GM23248 (cell line): ENCODE measurements at places on chromosomes 16 and 17. TPM values are rescaled to one million over a fixed set of nuclear protein-coding genes. Genes with fewer than 3 reads are reported as not detected.

Gene KRTAP3-2
- total RNA-seq = not detected in 2 replicates

- no peak overlapping the region for H3K27ac ChIP-seq
- H3K4me3 ChIP-seq = no peak overlapping the region
- H3K27me3 ChIP-seq = no peaks in the 10 kb centered on the region
- H3K4me1 ChIP-seq = no peaks in the 10 kb centered on the region
- no peak for DNase-seq
Observed at GRCh38 chr16:23856251-23856709, 20.5 kb downstream of the PRKCB start.

GRCh38 chr17:82097184-82097918, 685 bp downstream of the FASN start:
- 0 out of 2 replicates have a peak, but pooled peaks cover 4% of the 10 kb centered on the region for H3K4me1 ChIP-seq
- peak; percentile 82 for DNase-seq
- no peaks in the 10 kb centered on the region for H3K27me3 ChIP-seq
- peaks cover 4% of the 10 kb centered on the region; the same call in 1 of the 2 replicates for H3K36me3 ChIP-seq
- peak overlapping the region; percentile 82 for H3K27ac ChIP-seq

GRCh38 chr17:22270381-22270780, 578.1 kb downstream of the KCNJ18 start:
- no peaks in the 10 kb centered on the region for H3K36me3 ChIP-seq
- no peaks in the 10 kb centered on the region for H3K27me3 ChIP-seq
- no peak overlapping the region for H3K27ac ChIP-seq

Gene TBC1D26
- total RNA-seq = not detected in 2 replicates

Gene HSD17B1
- total RNA-seq = 0.76 and 2.3 TPM in 2 replicates

Gene GFOD2
- total RNA-seq = 10.2 and 17.5 TPM in 2 replicates

DNA sequence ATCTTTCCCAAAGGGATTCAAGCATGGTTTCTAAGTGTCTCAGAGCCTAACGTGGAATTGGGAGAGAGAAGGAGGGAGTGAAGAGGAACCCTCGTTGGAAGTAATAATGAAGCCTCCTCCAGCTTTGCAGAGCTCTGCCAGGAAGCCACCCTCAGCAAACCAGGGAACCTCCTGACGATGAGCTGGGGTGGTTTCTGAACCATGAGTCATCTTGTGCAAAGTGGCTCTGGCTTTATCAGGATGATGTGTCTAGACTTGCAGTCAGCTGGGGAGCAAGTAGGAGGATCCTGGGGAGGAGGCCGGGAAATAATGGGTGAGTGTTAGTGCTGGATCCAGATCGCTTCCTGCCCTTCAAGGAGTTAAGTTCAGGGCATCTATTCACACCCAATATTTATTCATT, 191.7 kb upstream of the RBFOX1 start:
- H3K4me3 ChIP-seq = no peak overlapping the region
- no peaks in the 10 kb centered on the region for H3K27me3 ChIP-seq
- no peak overlapping the region for H3K27ac ChIP-seq

DNA sequence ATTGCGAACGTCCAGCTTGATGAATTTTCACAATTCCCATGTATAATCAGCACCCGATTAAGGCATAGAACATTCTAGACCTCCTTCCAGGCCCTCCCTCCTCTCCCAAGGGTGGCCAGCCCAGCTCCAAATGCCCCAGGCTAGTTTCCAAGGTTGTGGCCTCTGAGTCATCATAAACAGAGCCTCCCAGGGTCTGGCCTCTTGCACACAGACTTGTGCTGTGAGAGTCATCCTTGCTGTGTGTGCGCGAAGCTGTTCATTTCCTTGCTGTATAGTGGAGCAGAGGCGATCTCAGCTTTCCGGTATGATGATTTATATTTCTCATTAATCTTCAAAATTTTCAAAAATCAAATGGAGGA, 20.5 kb upstream of the JPH3 start:
- peak overlapping the region; percentile 99 for H3K27ac ChIP-seq
- peak; percentile 99 for DNase-seq
- peak overlapping the region; percentile 47 for H3K4me3 ChIP-seq
- peaks cover 33% of the 10 kb centered on the region for H3K4me1 ChIP-seq
- no peaks in the 10 kb centered on the region for H3K27me3 ChIP-seq

DNA sequence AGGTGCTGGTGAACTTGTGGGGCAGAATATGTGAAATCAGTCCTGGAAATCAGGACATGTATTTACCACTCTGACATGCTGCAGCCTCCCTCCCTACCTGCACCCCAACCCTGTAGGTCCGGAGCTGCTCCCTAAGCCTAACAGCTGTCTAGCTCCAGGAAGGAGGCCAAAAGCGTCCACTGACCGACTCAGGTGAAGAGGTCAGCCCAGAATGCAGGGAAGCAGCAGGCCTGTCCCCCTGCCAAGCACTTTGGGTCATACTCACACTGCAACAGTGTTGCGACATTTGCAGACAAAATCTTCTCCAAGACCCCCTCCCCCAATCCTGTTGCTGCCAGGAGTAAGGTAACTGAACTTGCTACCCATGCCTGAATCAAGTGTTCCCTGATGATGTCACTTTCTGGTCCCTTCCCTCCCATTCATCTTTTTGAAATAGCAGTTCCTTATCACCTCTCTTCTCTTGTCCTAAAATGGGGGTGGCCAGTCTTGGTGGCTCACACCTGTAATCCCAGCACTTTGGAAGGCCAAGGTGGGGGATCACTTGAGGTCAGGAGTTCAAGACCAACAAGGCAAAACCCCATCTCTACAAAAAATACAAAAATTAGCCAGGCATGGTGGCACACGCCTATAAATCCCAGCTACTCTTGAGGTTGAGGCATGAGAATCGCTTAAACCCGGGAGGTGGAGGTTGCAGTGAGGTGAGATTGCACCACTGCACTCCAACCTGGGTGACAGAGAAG, 1.3 kb upstream of the ACLY start:
- DNase-seq = peak; percentile 54
- H3K4me1 ChIP-seq = peaks cover 31% of the 10 kb centered on the region
- no peak overlapping the region for H3K4me3 ChIP-seq
- H3K36me3 ChIP-seq = no peaks in the 10 kb centered on the region
- no peaks in the 10 kb centered on the region for H3K27me3 ChIP-seq

GRCh38 chr17:83090444-83091256, 11.2 kb downstream of the METRNL start:
- peak overlapping the region; percentile 39 for H3K27ac ChIP-seq
- peaks cover 41% of the 10 kb centered on the region for H3K36me3 ChIP-seq
- peaks cover 25% of the 10 kb centered on the region for H3K4me1 ChIP-seq
- DNase-seq = no peak
- H3K27me3 ChIP-seq = no peaks in the 10 kb centered on the region

DNA sequence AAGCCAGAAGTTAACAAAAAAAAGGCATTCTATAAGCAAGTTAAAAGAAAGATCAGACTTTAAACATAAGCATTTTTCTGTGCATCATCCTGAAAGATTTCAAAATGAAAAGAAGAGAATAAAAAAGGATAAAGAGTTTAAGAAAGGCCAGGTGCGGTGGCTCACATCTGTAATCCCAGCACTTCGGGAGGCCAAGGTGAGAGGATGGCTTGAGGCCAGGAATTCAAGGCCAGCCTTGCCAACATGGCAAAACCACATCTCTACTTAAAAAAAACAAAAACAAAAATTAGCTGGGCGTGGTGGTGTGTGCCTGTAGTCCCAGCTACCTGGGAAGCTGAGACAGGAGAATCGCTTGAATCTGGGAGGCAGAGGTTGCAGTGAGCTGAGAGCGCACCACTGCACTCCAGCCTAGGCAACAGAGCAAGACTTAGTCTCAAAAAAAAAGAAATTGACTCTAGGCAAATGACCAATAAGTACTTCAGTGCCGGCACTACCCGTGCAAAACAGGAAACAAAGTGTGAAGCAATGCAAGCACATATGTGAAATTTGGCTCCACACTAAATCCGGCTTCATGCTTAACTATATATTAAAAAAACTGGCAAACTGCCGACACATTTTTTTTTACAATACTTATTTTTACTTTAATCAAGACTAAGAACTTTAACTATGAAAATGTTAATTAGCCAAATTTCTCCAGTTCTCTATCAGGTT, 83.2 kb upstream of the C17orf78 start:
- H3K27me3 ChIP-seq = no peaks in the 10 kb centered on the region
- H3K36me3 ChIP-seq = no peaks in the 10 kb centered on the region
- H3K27ac ChIP-seq = no peak overlapping the region
- peaks cover 5% of the 10 kb centered on the region; the same call in 1 of the 2 replicates for H3K4me1 ChIP-seq
- DNase-seq = peak; percentile 15
- no peak overlapping the region for H3K4me3 ChIP-seq

DNA sequence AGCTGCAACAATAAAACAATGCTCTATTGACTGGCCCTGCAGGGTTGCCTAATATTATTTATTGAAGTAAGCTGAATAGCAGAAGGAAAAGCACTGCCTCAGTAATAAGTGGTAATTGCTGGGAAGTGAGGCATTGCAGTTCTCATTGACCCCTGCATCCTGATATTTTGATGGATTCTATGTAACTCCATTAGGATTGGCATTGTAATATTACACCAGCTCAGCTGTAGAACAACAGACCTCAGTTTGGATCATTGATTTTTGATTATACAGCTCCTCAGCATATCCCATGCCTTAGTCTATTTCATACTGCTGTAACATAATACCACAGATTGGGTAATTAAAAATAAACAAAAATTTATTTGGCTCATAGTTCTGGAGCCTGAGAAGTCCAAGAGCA, 650.6 kb upstream of the SALL1 start:
- no peak for DNase-seq
- H3K4me1 ChIP-seq = no peaks in the 10 kb centered on the region
- no peak overlapping the region for H3K27ac ChIP-seq
- H3K4me3 ChIP-seq = no peak overlapping the region
- peaks cover 6% of the 10 kb centered on the region; the same call in 1 of the 2 replicates for H3K27me3 ChIP-seq

Gene SPIRE2
- total RNA-seq = 3.6 TPM in 1 of 2 replicates, not detected in the other

DNA sequence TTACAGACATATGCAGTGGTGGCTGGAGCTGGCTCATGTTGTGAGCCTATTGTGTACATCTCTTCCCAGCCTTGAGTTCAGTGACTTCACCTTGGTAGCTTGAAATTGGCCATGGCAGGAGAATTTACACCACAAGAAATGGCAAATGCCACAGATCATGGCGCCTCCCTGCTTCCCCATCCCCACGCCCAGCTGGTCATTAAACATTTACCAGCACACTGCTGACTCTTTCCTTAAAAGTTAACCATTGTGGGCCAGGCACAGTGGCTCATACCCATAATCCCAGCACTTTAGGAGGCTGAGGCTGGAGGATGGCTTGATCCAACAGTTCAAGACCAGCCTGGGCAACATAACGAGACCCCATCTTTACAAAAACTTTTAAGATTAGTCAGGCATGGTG, 22.6 kb upstream of the ITGB4 start:
- peaks cover 30% of the 10 kb centered on the region; the same call in 1 of the 2 replicates for H3K36me3 ChIP-seq
- peaks cover 45% of the 10 kb centered on the region for H3K4me1 ChIP-seq
- DNase-seq = no peak
- H3K27me3 ChIP-seq = no peaks in the 10 kb centered on the region
- H3K27ac ChIP-seq = no peak overlapping the region
- H3K4me3 ChIP-seq = no peak overlapping the region

GRCh38 chr17:69812240-69812837, 262.7 kb upstream of the KCNJ16 start:
- no peak overlapping the region for H3K27ac ChIP-seq
- no peak overlapping the region for H3K4me3 ChIP-seq
- H3K27me3 ChIP-seq = no peaks in the 10 kb centered on the region
- DNase-seq = peak; percentile 14
- H3K36me3 ChIP-seq = no peaks in the 10 kb centered on the region

- H3K27ac ChIP-seq = peak overlapping the region; percentile 77
- H3K36me3 ChIP-seq = no peaks in the 10 kb centered on the region
- peak; percentile 84 for DNase-seq
- peaks cover 28% of the 10 kb centered on the region for H3K4me1 ChIP-seq
- no peaks in the 10 kb centered on the region for H3K27me3 ChIP-seq
Observed at GRCh38 chr17:75869282-75870141, 8.9 kb downstream of the TRIM47 start.

- H3K4me1 ChIP-seq = peaks cover 11% of the 10 kb centered on the region
- H3K36me3 ChIP-seq = no peaks in the 10 kb centered on the region
- H3K27me3 ChIP-seq = no peaks in the 10 kb centered on the region
- H3K4me3 ChIP-seq = no peak overlapping the region
- H3K27ac ChIP-seq = no peak overlapping the region
Observed at GRCh38 chr17:55462711-55463110, 41.1 kb upstream of the MMD start.

Gene SKAP1
- total RNA-seq = not detected in 2 replicates
